ENCODE measurements at places on chromosomes 4 and X.
A peak's percentile ranks its signal among the peaks of the same experiment; 100 is the strongest.

DNA sequence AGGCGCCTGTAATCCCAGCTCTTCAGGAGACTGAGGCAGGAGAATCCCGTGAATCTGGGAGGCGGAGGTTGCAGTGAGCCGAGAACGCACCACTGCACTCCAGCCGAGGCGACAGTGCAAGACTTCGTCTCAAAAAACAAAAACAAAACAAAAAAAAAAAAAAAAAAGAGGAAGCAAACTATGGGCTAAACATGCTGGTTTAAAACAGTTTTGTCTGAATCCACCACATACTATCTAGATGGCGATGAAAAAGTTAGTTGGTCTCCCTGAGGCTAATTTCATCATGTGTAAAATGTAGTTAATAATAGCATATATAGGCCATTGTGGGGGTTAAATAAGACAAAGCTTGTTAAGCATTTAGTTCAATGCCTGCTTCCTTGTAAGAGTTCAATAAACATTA, 451.1 kb downstream of the RPA4 start:
- DNase-seq, result no peak

GRCh38 chr4:5865896-5866599, 26.8 kb downstream of the CRMP1 start:
- peak; percentile 47 for DNase-seq

DNA sequence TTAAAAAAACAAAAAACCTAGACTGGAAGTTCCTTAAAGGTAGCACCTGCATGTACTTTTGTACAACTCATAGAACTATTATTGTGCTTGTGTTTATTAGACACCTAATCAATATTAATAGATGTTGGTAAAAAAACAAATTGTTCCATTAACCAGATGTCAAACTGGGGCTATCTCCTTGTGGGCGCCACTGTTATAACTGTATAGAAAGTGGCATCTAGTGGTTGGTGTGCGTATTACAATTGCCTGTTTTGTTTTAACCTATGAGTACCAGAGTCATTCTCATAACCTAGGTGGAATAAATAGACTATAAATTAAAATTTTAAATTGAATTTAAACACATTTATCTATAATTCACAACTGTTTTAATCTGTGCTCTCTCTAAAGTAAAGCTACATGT, 97.4 kb downstream of the COL4A5 start:
- peak; percentile 15 for DNase-seq

GRCh38 chr4:35965300-35965699, 279.0 kb downstream of the ARAP2 start:
- no peak for DNase-seq

GRCh38 chr4:121582296-121582695, 114.5 kb downstream of the ANXA5 start:
- DNase-seq, result no peak

- no peak for DNase-seq
Measured at GRCh38 chrX:2228536-2228935, 272.2 kb downstream of the DHRSX start.

GRCh38 chr4:159290321-159291030, 187.6 kb downstream of the RAPGEF2 start:
- DNase-seq, result no peak

- no peak for DNase-seq
Measured at GRCh38 chr4:43244688-43245382, 352.3 kb downstream of the GRXCR1 start.

DNA sequence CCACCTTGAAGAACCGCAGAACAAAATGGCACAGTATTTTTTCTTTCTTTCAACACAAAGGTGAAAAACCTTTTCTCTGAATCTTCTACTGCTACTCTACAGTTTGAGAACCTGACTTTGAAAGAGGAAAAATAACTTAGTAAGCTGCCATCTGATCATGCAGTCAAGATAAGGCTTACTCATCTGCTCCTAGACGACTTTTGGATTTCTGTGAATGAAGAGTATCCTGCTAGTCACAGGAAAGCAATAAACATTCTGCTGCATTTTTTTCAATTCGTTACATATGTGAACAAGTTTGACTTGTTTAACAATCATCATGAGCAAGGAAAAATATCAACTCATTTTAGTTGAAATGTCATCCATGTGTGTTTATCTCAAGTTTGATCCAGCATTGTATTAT, 25.2 kb downstream of the TIGD2 start:
- no peak for DNase-seq
